Fibroblast of villous mesenchyme (primary cell): ENCODE measurements at places on chromosomes 12 and 14.

DNA sequence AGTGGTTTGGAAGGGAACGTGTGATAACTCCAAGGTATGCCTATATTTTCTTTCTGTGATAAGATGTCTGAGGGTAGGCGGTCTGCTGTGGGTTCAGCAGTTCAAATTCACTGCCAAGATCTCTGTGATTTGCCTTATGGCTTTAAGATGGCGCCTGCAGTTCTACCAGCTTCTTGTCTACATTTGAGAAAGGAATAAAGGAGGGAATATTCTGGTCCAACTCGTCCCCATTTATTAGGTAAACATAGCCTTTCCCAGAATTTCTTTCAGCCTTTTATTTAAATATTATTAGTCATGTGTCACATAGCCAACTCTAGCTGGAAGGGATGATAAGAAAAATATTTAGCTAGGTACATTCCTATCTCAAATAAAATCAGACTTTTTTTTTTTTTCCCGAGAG, 48.8 kb downstream of the KCNJ8 start:
- no peak for DNase-seq

DNA sequence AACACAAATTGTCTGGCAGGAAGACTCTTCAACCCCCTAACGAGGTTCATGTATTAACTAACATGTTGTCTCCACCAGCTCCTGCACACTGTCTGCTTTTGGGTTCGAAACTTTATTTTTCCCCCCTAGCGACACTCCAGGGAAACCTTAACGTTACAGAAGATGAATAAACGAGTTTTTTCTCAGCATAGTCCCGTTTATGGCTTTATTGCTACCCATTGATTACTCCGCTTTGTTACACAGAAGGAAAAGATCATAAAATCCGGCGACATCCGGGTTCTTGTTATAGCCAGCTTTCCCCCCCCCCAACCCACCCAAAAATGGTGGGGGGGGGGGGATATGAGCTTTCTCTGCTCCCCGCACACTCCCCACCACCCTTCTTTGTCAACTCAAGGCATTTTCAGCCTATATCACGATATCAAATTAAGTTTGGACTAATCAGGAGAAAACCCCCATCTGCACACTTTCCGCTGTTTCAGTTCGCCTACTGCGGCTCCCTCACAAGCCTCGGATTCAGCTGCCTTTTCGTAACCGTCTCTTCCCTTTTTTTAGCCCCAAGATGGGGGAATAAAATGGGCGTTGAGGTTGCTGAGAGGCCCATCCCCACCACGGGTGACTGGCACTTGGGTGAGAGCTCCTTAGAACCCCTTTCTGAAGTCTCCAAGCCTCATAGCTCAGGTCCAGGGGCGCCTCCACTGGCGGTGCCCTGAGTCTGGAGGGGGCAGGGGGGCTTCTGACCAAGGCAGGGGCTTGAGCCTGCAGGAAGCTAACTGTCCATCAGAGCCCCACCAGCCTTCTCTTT, 1.4 kb upstream of the HOXC6 start:
- DNase-seq: no peak

GRCh38 chr12:111773801-111774551, 7.2 kb downstream of the ALDH2 start:
- DNase-seq: peak; percentile 100

- peak; percentile 56 for DNase-seq
Measured at GRCh38 chr12:104480826-104481440, 24.2 kb downstream of the CHST11 start.

DNA sequence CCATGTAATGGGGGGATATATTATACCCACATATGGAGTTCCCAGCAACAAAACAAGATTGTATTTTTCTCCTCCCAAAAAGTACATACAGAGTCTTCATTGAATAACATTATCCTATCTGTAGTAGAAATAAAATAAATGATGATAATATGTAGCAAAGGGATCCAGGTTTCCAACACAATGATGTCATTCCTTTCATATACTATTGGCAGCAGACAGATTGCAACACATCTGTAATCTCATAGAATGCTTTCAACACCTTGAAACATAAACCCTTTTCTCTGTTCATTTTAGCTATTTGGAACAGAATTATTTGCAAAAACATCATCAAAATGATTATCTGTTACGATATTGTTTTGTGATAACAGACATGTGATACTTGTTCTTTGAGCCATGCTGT, 317.6 kb downstream of the DPF3 start:
- no peak for DNase-seq

- DNase-seq: no peak
Measured at GRCh38 chr12:53777412-53777811, 25.6 kb upstream of the CISTR start.

- no peak for DNase-seq
Measured at GRCh38 chr12:26172013-26172412, 23.4 kb upstream of the SSPN start.

- DNase-seq: no peak
Measured at GRCh38 chr12:126160912-126161311, 1095.7 kb downstream of the AACS start.

- peak; percentile 89 for DNase-seq
Measured at GRCh38 chr14:54312166-54312801, 84.5 kb upstream of the CDKN3 start.

GRCh38 chr12:12759234-12759915, 26.1 kb upstream of the APOLD1 start:
- no peak for DNase-seq

- DNase-seq: no peak
Measured at GRCh38 chr14:95711476-95712176, 2.3 kb downstream of the TCL1A start.

- DNase-seq: no peak
Measured at GRCh38 chr14:75881994-75882393, 99.8 kb downstream of the TGFB3 start.

DNA sequence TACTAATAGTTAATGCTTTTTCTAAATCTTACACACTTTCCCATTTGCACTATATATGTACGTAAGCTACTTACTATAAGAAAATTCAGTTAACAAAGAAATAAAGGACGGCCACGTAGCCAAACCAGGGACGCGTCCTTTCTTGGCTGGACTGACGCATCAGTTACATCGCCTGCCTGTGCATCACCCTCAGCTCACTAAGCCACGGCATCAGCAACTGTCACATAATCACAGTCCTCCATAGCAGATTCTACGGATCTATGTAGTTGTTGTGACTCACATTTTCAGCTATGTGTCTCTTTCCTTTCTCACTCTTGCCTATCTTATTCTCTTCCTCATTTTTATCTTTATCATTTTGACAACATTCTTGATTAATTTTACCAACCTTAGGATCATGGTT, 38.1 kb upstream of the C12orf50 start:
- DNase-seq: no peak

DNA sequence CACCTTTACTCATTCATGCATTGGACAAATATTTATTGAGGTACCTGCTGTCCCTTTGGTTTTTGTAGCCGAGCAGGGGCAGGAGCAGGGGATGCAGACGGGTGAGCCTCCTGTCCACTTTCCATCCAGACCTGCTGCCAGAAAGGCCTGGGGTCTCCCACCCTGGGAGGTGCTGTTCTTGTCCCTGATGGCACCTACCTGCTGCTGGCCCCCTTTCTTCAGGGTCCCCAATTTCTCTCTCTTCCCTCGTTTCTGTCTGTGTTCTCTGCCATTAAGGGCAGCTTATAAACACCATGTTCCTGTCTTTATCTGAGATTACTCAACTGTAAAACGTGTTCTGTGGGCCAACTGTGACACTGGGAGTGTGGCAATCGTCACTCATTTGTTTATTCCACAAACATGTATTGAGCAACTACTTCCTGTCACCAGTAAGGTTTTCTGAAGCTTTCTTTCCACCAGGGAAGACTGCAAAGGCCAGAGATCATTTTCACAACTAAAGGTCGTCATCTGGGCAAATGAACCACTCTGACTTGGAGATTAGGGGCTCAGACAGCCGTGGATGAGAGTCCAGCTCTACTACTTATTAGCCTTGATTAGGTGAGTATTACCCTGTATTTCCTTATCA, at the start of gene HAL:
Gene HAL (minus strand): TSS at position 311 of the 625 bp plus-strand sequence. CDS start 434 bp downstream, outside the sequence.
- peak; percentile 66 for DNase-seq

DNA sequence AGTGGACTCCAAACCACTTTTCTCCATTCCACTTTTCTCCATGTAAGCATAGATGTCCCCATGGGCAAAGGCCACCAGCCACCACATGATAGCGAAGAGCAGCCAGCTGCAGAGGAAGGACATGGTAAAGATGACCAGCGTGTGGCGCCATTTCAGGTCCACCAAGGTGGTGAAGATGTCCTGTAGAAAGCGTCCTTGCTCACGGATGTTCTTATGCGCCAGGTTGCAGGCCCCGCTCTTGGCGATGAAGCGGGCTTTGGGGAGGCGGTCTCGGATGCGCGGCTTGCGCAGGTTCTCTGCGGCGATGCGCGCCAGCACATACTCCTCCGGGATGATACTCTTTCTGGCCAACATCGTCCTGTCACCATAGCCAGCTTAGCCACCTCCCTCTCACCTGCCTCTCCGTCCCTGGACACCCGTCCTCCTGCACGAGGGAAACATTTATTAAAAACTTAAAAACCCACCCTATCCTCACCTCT, 1.2 kb downstream of the KCNJ8 start:
- no peak for DNase-seq

DNA sequence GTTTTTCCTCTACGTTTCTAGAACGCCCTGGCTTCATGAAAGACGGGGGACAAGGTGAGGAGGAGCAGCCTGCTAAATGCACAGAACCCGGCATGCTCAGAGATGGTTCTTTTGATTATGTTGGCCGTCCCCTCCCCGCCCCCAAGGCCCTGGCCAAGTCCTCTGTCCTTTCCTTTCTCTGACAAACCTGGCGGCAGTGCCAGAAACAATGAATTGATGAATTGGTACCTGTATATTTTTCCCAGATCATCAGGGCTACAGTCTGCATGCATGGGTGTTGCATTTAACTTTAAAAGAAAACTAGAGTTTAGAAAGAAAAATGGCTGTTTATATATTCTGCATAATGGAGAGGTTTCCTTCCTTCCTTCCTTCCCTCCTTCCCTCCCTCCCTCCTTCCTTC, 29.0 kb downstream of the GPRC5D start:
- no peak for DNase-seq

- no peak for DNase-seq
Measured at GRCh38 chr12:2453761-2454090, 341.0 kb upstream of the FKBP4 start.

GRCh38 chr12:23803540-23803939, 145.9 kb downstream of the SOX5 start:
- DNase-seq: no peak

DNA sequence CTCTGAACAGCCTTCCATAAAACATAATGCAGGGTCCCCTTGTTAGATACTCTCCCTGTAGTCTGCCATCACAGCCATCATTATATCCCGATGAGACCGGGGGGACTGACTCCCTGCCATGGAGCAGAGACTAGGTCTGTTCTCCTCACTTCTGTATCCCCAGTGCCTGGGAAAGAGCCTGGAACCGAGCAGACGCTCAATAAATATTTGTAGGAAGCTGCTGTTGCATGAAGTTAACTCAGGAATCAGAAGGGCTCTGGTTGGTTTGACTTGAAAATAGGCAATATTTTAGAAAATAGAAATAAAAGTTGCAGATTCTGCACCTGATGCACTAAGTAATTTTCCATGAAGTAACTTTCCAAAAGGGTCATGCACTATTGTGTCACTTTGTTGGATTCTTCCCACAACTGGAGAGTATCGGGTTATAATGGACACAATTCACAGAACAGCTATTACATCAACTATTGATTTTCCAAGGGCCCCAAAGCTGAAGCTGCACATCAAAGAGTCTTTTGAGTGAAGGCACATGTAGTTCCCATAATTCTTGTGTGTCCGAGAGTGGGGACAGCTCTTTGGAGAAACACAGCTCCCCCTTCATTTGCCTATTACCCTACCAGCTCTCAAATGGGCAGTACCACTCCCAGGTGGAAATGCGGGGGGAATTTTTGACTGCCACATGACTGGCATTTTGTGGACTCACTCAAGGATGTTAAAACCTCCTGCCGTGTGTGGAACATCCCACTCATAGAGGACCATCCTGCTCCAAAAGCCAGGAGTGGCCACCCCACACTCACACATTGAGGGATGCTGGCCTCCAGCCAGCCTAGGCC, 18.8 kb downstream of the CLMN start:
- DNase-seq: no peak

DNA sequence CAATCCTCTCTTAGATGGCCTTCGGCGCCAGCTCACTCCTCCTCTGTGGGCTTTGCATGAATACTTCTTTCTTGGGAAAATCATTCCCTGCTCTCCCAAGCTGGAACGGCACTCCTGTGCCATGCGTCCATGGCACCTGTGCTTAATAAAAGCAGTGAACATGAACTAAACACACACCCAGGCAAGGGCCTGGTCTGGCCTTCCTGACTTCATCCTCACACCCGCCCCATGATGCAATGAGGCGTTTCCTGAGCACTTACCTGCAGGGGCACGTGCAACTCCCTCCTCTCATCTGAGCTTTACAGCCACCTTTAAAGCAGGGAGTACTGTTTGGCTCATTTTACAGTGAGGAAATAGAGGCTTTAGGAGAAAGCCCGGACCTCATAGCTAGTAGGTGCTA, 219.8 kb downstream of the SLC41A2 start:
- no peak for DNase-seq

GRCh38 chr12:12903642-12904609, 12.6 kb downstream of the GPRC5A start:
- no peak for DNase-seq

DNA sequence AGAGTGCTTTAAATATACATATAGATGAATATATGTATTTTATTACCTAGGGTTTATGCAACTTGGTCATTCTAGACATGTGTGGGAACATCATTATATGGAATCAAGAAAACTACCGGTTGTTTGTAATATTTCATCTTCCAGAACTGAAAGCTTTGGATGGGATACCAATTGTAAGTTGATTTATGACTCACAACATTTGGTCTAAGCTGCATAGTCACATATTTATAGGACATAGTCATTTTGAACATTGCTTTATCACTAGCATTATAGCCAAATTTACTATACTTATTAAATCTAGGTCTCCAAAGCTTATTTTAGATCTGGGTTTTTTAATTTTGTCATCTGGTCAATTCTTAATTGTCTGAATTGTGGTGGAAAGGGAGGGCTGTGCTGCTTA, 83.7 kb upstream of the PCNX4 start:
- DNase-seq: no peak

- no peak for DNase-seq
Measured at GRCh38 chr14:71597955-71598660, 334.1 kb upstream of the RGS6 start.

- DNase-seq: no peak
Measured at GRCh38 chr14:49828640-49829039, 23.9 kb downstream of the NEMF start.

DNA sequence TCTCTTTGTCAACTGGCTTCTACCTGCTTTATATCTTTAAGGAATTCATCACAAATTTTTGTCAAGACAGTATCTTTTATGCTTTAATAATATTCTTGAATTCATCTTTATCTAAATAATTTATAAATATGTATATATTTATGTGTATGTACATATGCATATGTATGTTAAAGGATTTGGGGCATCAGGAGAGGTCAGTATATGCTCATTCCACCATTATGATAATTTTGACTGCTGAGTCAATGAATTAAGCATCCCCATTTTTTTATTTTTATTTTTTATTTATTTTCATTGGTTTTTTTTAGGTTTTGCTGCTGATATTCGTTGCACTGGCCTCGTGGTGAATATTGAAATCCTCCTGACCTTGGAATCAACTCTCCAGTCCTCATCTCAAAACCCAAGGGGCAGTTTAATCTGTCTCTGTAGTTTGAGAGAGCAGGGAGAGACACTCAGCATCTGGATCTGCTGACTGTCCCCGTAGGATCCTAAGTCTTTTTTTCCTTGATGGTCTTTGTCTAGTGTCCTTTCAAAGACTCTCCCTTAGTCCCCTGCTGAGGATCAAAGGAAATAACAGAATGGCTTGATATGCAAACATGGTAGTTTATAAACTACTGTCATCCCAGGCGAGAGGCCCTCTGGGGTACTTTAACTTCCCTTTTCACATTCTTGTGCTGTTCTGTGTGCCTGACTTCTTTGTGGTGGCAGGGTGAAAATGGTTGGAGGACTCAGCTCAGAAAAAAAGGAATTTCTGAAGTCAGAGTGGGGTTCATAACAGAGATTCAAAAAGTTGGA, 218.7 kb downstream of the DIO2 start:
- peak; percentile 5 for DNase-seq
